ENCODE measurements at places on chromosomes 6 and 20. TPM values are rescaled to one million over a fixed set of nuclear protein-coding genes. Genes with fewer than 3 reads are reported as not detected.

The CGA gene
- total RNA-seq = not detected

The GJA1 gene
- 605 TPM for total RNA-seq

The DEF6 gene
- total RNA-seq = 0.25 TPM

The STX11 gene
- 9.4 TPM for total RNA-seq

The MMP24 gene
- 0.78 TPM for total RNA-seq

The C20orf202 gene
- not detected for total RNA-seq

The MAK gene
- total RNA-seq = under 0.01 TPM

The RALGAPA2 gene
- 21.8 TPM for total RNA-seq

The CCN6 gene
- not detected for total RNA-seq

The TSPO2 gene
- not detected for total RNA-seq

The EYA4 gene
- not detected for total RNA-seq

The PRR18 gene
- total RNA-seq = not detected

The DNAH8 gene
- 0.04 TPM for total RNA-seq

Measured in pulmonary artery endothelial cell (primary cell).